ENCODE measurements at places on chromosomes 11 and 22. TPM values are rescaled to one million over a fixed set of nuclear protein-coding genes. Genes with fewer than 3 reads are reported as not detected.

- no peak overlapping the region for H3K27ac ChIP-seq
- no peaks in the 10 kb centered on the region for H3K4me1 ChIP-seq
- H3K36me3 ChIP-seq = no peaks in the 10 kb centered on the region
- H3K27me3 ChIP-seq = 0 out of 2 replicates have a peak, but pooled peaks cover 1% of the 10 kb centered on the region
- DNase-seq = no peak
These were observed 24.7 kb upstream of the PANX2 start for GRCh38 chr22:50145721-50146438.

GRCh38 chr11:12537778-12538401 lies 136.3 kb upstream of the TEAD1 start:
- no peaks in the 10 kb centered on the region for H3K4me1 ChIP-seq
- H3K27ac ChIP-seq = no peak overlapping the region
- H3K4me3 ChIP-seq = no peak overlapping the region

KDM4D gene
- total RNA-seq = 1.5 TPM

- H3K36me3 ChIP-seq = peaks cover 58% of the 10 kb centered on the region
- H3K27ac ChIP-seq = no peak overlapping the region
- H3K4me1 ChIP-seq = peaks cover 16% of the 10 kb centered on the region
- no peak overlapping the region for H3K4me3 ChIP-seq
- no peaks in the 10 kb centered on the region for H3K27me3 ChIP-seq
These were observed 8.5 kb upstream of the PYGM start for GRCh38 chr11:64768300-64768694.

HBD gene
- not detected for total RNA-seq

- no peaks in the 10 kb centered on the region for H3K27me3 ChIP-seq
- H3K4me3 ChIP-seq = no peak overlapping the region
- H3K27ac ChIP-seq = no peak overlapping the region
- no peaks in the 10 kb centered on the region for H3K36me3 ChIP-seq
These were observed 6.7 kb downstream of the USP2 start for GRCh38 chr11:119374632-119375336.

- H3K4me3 ChIP-seq = no peak overlapping the region
- H3K27me3 ChIP-seq = no peaks in the 10 kb centered on the region
- peaks cover 7% of the 10 kb centered on the region for H3K4me1 ChIP-seq
- H3K36me3 ChIP-seq = 0 out of 2 replicates have a peak, but pooled peaks cover 5% of the 10 kb centered on the region
These were observed 39.0 kb upstream of the SUSD2 start for GRCh38 chr22:24142241-24142640.

CALCA gene
- 0.61 TPM for total RNA-seq

DNA sequence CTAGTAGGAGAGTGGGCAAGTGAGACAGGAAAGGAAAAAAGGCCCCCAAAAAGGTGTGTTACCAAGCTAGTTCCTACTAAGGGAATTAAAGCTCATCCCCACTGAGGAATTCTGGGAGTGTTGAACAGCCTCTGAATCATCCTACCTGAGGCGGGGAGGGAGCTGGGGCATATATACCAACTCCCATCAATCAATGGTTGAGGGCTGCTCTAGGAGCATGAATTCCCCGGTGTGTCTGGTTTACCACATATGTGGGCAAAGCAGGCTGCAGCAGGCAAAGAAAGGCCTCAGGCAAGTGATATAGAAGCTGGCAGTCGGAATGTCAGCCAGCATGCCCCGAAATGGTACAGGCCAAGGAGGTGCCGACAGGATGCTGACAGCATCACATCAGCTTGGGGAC lies 23.6 kb upstream of the CDON start:
- H3K4me3 ChIP-seq = no peak overlapping the region
- no peaks in the 10 kb centered on the region for H3K36me3 ChIP-seq
- no peaks in the 10 kb centered on the region for H3K27me3 ChIP-seq
- peaks cover 27% of the 10 kb centered on the region for H3K4me1 ChIP-seq
- no peak overlapping the region for H3K27ac ChIP-seq
- no peak for DNase-seq

FOLR1 gene
- total RNA-seq = 0.55 TPM

SLC5A1 gene
- total RNA-seq = not detected

ANO1 gene
- 5.0 TPM for total RNA-seq

KRTAP5-9 gene
- total RNA-seq = not detected

GRCh38 chr22:49044091-49044490 lies 783.6 kb downstream of the BRD1 start:
- DNase-seq = no peak
- no peaks in the 10 kb centered on the region for H3K36me3 ChIP-seq
- no peak overlapping the region for H3K4me3 ChIP-seq
- H3K4me1 ChIP-seq = no peaks in the 10 kb centered on the region
- H3K27ac ChIP-seq = no peak overlapping the region

- DNase-seq = no peak
- peaks cover 3% of the 10 kb centered on the region for H3K4me1 ChIP-seq
- H3K36me3 ChIP-seq = no peaks in the 10 kb centered on the region
- H3K27ac ChIP-seq = no peak overlapping the region
- no peak overlapping the region for H3K4me3 ChIP-seq
These were observed 14.6 kb downstream of the SPECC1L start for GRCh38 chr22:24285245-24285644.

XRCC6 gene
- total RNA-seq = 488 TPM

GRCh38 chr22:21044931-21045584 lies 688 bp upstream of the LRRC74B start:
- H3K4me1 ChIP-seq = no peaks in the 10 kb centered on the region
- H3K27ac ChIP-seq = no peak overlapping the region
- H3K36me3 ChIP-seq = no peaks in the 10 kb centered on the region
- peak overlapping the region; percentile 69 for H3K4me3 ChIP-seq
- no peak for DNase-seq

DNA sequence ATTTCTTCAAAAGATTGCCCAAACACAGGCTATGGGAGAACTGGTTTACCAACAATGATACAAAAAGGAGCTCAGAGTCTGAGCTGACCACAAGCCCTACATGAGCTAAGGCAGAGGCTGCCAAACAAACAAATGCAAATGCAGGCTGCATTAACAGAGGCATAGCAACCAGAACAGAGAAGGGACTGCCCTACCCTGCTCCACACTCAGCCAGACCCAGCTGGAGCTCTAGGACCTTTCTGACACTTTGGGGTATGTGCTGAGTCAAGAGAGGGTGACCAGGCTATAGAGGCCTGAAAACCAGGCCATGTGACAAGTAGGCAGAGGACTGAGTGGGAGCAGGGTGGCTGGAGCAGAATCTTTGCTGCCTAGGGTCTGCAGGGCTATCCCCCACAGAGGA lies 17.8 kb upstream of the P2RY2 start:
- H3K4me1 ChIP-seq = peaks cover 20% of the 10 kb centered on the region
- peak overlapping the region; percentile 0 for H3K4me3 ChIP-seq
- no peaks in the 10 kb centered on the region for H3K36me3 ChIP-seq

USP2 gene
- 8.5 TPM for total RNA-seq

TSPAN32 gene
- not detected for total RNA-seq

DEFB131B gene
- not detected for total RNA-seq

DNA sequence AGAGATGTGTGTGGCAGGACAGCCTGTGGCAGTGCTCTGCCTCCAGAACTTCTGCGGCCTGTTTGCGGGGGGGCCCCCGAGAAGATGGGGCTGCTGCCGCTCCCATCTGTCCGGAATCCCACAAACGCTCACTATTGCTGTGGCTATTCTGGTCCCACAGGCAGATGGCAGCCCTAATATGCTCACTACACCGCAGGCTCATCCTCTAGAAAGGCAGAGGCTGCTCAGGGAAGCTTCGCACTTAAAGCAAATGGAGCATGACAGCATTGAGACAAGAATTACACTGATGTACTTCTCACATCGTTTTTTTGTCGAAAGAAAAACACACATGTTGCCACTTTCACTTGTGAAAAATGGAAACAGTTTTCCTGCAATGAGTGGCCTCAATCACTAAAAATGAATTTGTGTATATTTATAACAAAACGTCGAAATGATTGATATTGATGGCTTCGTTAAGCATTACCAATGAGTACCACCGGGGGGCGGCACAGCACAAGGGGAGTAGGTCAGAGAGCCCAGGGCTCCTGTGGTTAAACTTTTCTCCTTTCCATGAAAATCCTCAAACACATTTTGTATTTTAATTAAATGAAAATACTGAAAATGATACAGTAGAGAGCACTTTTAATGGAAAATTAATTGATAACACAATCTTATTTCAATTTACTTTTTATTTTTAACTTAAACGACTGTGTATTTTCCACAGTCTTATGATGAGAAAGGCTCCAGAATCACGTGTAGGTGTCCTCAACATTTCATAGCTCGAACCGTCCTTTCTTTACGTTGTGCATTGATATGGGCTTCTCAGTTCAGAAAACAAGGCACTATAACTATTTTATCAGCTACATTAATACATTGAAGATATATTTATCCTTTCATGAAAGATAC lies 69.1 kb downstream of the CTTN start:
- H3K36me3 ChIP-seq = no peaks in the 10 kb centered on the region
- no peaks in the 10 kb centered on the region for H3K4me1 ChIP-seq
- H3K27ac ChIP-seq = no peak overlapping the region
- DNase-seq = no peak
- no peaks in the 10 kb centered on the region for H3K27me3 ChIP-seq

- H3K27ac ChIP-seq = no peak overlapping the region
- H3K4me3 ChIP-seq = no peak overlapping the region
- H3K4me1 ChIP-seq = no peaks in the 10 kb centered on the region
- DNase-seq = no peak
These were observed 26.6 kb upstream of the IL10RA start for GRCh38 chr11:117959438-117960149.

- no peak overlapping the region for H3K27ac ChIP-seq
- peaks cover 8% of the 10 kb centered on the region for H3K4me1 ChIP-seq
- no peaks in the 10 kb centered on the region for H3K36me3 ChIP-seq
- DNase-seq = no peak
- H3K27me3 ChIP-seq = peaks cover 3% of the 10 kb centered on the region
- H3K4me3 ChIP-seq = peak overlapping the region; percentile 38
These were observed 3.4 kb downstream of the GRK2 start for GRCh38 chr11:67269401-67270255.

- peak overlapping the region; percentile 79 for H3K4me3 ChIP-seq
- H3K27me3 ChIP-seq = peaks cover 18% of the 10 kb centered on the region
- H3K36me3 ChIP-seq = no peaks in the 10 kb centered on the region
These were observed 789 bp downstream of the SIK2 start for GRCh38 chr11:111602865-111603610.

Data from H1 (cell line).